GM23338 (cell line): ENCODE measurements at places on chromosomes 11 and 22. TPM values are rescaled to one million over a fixed set of nuclear protein-coding genes. Genes with fewer than 3 reads are reported as not detected.

OR5AN1 gene
- not detected in 2 replicates for total RNA-seq

GRCh38 chr11:60866911-60867870 is at the start of gene ZP1:
Gene ZP1 (plus strand): TSS chr11:60867542. CDS start chr11:60867562, 20 bp downstream.
- DNase-seq = no peak

- DNase-seq = no peak
Observed at GRCh38 chr11:14423633-14424032, 64.7 kb upstream of the RRAS2 start.

GVQW3 gene
- total RNA-seq = 3.4 and 4.9 TPM in 2 replicates

HBB gene
- total RNA-seq = not detected in 2 replicates

FGF4 gene
- 9.2 and 13.1 TPM in 2 replicates for total RNA-seq

DNA sequence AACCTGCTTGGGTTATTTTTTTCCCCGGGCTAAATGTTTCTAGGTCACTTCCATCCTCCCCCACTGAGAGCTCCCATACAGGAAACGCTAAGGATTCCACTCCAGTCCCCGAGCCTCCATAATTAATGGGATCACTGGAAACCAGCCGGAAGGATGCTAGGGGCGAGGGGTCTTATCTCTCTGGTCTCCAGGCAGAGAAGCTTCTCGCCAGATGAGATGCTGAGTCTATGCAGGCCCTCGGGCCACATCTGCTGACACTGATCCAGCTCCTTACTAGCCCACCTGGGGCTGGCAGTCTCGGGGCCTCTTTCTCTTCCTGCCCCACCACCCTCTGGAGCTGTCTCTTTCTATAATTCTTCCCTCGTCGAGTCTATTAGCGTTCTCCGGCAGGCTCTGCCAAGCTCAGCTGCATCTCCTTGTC is 125.9 kb upstream of the SYT13 start:
- DNase-seq = peak; percentile 67

GRCh38 chr22:31800065-31800464 is 46.2 kb downstream of the DEPDC5 start:
- DNase-seq = peak; percentile 13

DNA sequence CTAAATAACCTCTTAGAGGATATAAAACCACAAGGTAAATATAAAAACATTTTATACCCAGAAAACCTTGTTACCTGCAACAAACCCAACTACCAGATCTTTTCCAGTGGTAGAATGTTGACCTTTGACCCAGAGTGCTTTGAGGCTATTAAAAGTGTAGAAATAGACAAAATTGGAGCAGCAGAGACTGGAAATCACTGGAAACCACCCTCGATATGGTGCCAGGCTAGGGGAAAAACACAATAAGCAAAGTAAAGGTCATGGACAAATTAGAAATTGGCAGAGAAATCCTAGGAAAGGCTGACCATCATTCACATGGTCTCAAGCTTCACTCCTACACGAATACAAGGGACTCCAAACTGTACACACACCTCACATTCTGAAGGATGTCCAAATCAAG is 26.7 kb downstream of the SLC25A17 start:
- DNase-seq = no peak

PRRG4 gene
- 1.9 and 2.2 TPM in 2 replicates for total RNA-seq

- DNase-seq = no peak
Observed at GRCh38 chr11:104098555-104098954, 62.1 kb downstream of the DDI1 start.

DNA sequence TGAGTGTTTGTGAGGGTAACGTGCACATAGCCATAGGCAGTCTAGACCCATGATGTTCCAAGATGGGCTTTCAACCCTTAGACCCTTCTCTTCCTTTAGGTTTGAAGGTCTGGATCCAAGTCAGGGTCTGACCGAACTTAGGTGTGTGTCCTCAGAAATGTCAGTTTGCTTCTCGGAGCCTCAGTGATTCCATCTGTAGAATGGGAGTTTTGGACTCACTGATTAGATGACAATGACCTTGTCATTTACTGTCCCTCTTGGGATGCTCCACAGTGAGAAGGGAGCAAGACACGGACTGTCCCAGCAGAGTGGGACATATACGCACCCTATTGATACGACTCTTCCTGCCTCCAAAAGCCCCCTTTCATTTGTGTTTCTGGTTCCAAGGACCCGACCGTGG is 37.7 kb downstream of the ANO1 start:
- no peak for DNase-seq

GRM5 gene
- total RNA-seq = 0.23 and 0.45 TPM in 2 replicates

GRCh38 chr11:122745111-122745510 is 89.6 kb downstream of the UBASH3B start:
- DNase-seq = no peak

DNA sequence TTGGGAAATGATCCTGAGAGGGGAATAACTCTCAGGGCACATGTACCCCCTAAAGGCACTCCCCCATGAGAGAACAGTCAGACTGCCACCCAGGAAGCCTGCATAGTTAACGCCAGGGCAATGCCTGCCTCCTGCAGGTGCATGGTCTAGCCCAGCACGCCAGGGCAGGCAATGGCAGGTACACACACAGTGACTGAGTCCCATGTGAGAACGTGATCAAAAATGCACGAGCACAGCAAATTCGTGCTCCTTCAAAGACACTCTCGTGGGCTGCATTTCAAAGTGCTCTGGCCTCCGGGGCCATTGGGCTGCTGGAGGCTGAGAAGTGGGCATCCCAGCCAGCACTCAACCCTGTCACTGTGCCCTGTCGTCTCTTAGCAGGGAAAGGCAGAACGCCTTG is 79.7 kb downstream of the SHANK2 start:
- no peak for DNase-seq

OR52N4 gene
- 0.27 TPM in 1 of 2 replicates, not detected in the other for total RNA-seq

DNA sequence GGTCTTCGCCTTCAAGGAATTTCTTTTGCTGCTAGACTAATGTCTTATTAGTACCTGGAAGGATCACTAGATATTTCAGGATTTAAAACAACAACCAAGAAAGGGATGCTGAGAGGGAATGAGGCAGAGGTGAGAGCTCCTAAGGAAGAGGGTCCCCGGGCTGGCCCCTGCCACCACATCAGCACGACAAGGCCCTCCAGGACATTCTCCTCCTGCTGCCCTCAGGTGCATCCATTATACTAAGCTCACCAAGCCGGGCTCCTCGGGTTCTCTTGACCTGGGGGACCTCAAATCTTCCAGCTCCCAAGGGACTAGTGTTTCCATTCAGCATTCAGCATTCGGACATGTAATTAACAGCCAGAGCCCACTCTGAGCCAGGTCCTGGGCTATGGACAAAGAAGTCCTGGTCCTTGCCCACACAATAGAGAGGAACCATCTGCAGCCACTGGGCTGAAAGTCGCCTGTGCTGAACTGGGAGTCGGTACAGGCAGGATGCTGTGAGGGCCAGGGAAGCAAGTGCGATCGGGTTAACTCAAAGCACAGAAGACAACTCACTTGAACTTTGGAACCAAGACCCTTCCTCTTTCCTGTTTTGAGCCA is 29.4 kb upstream of the OAF start:
- no peak for DNase-seq

- no peak for DNase-seq
Observed at GRCh38 chr11:88318017-88318416, 19.5 kb downstream of the CTSC start.

ST14 gene
- 32.7 and 36.3 TPM in 2 replicates for total RNA-seq
